Fibroblast of lung (primary cell): ENCODE measurements at places on chromosomes 5 and 9. TPM values are rescaled to one million over a fixed set of nuclear protein-coding genes. Genes with fewer than 3 reads are reported as not detected.

The PCDHGA6 gene
- 3.1 and 4.8 TPM in 2 replicates for total RNA-seq

The SHOC1 gene
- under 0.01 TPM in 2 replicates for total RNA-seq

The TMEM267 gene
- total RNA-seq = 16.9 and 24.3 TPM in 2 replicates

The CFAP77 gene
- total RNA-seq = 0.26 TPM in 1 of 2 replicates, not detected in the other

The CA9 gene
- 0.17 and 0.26 TPM in 2 replicates for total RNA-seq

GRCh38 chr5:134296213-134296612, 70.3 kb upstream of the PPP2CA start:
- no peak overlapping the region for H3K4me3 ChIP-seq
- no peak overlapping the region for H3K27ac ChIP-seq
- no peaks in the 10 kb centered on the region for H3K36me3 ChIP-seq
- H3K27me3 ChIP-seq = no peaks in the 10 kb centered on the region
- no peak for DNase-seq
- H3K4me1 ChIP-seq = no peaks in the 10 kb centered on the region

DNA sequence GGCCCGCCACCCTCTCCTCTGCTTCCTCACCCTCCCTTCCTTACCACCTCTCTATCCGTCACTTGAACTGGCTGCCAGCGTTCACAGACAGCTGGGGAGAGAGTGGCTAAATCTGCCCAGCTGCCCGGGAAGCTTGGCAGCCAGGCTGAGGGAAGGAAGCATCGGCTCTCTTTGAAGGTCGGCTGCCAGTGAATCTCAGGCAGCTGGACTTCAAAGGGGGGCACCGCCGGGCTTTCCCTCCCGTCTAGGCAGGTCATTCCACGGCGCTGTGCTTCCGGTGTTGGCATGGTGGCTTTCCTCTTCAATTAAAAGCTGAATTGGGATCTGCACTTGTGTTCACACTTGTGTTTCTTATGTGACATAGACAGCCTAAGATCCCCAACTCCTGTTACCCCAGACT, 174.0 kb downstream of the GDNF start:
- H3K36me3 ChIP-seq = no peaks in the 10 kb centered on the region
- H3K4me3 ChIP-seq = no peak overlapping the region
- peak; percentile 58 for DNase-seq
- H3K4me1 ChIP-seq = peaks cover 10% of the 10 kb centered on the region
- H3K27ac ChIP-seq = peak overlapping the region; percentile 3

- H3K27ac ChIP-seq = peak overlapping the region; percentile 72
- peak; percentile 90 for DNase-seq
- no peaks in the 10 kb centered on the region for H3K27me3 ChIP-seq
These were observed 90.4 kb downstream of the ZNF608 start for GRCh38 chr5:124655921-124656511.

DNA sequence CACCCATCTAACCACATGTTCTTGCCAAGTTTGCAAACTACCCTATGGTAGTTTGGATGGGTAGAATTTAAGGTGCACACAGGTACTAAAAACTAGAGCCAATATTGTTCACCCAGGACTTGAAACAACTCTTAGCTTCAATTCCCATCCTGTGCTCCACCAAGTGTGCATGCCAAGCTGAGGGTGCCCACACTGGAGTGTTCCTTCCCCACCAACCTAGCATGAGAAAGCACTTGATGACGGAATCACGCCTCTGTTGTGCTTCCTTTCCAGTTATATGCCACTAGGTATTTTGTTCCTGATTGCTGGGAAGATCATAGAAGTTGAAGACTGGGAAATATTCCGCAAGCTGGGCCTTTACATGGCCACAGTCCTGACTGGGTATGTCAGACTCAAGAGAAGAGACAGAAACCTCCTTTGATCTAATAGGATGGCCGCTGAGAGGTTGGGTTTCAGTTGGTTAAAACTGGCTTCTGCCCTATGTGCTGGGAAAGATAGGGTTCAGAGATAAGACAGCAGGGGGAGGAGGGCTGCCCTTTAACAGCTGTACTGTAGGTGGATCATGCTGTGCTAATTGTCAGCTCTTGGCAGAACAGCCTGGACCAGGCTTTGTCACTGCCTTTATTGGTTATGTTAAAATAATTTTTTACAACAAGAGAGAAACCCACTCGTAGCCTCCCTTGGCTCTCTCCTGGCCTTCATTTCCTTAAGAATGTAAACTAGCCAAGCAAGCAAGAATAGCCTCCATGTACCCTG, 83.5 kb downstream of the SLC1A1 start:
- H3K36me3 ChIP-seq = no peaks in the 10 kb centered on the region
- DNase-seq = no peak
- no peaks in the 10 kb centered on the region for H3K27me3 ChIP-seq
- no peak overlapping the region for H3K27ac ChIP-seq
- no peaks in the 10 kb centered on the region for H3K4me1 ChIP-seq
- no peak overlapping the region for H3K4me3 ChIP-seq

DNA sequence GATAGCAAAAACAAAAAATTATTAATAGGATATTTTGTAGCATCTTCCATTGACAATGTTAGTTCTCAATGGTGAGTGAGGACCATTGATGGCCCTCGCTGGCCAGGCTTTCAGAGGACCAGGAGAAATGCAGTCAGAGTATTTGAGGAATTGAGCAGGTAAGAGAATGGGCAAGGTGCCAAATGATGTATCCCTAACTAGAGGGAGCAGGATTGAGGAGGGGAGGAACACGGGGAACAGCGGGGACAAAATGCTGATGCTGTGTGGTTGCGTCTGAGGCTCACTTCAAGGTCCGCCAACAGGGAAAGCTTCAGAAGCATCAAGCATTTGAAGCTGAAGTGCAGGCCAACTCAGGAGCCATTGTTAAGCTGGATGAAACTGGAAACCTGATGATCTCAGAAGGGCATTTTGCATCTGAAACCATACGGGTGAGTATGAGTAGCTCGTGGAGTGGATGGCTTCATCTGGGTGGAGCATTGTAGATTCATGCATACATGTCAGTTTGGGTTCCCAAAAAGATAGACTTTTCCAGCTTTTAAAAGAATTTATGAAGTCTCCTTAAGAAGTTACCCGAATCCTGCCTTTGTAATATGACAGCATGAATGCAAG, 16.2 kb downstream of the SPTAN1 start:
- H3K27me3 ChIP-seq = no peaks in the 10 kb centered on the region
- no peak overlapping the region for H3K27ac ChIP-seq
- DNase-seq = peak; percentile 13
- no peak overlapping the region for H3K4me3 ChIP-seq

DNA sequence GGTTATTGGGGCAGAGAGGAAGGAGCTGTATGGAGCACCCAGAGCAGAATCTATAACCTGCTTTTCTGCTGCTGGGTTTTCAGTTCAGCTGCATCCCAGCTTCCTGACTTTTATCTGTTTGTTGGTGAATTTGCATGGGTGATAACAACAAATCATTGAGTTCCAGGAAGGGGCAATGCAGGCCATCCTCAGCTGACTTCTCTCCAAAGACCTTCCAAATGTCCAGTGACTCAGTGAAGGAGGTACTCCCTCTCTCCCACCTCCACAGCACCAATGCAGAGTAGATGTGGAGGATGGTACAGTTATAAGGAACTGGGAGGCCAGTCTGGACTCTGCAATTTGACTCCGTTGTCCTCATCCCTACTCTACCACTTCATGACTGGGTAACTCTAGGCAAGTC, 1.6 kb upstream of the TXN start:
- no peak overlapping the region for H3K27ac ChIP-seq
- no peak for DNase-seq
- no peak overlapping the region for H3K4me3 ChIP-seq
- H3K4me1 ChIP-seq = peaks cover 8% of the 10 kb centered on the region
- H3K27me3 ChIP-seq = no peaks in the 10 kb centered on the region

- peak; percentile 85 for DNase-seq
- no peaks in the 10 kb centered on the region for H3K36me3 ChIP-seq
- no peaks in the 10 kb centered on the region for H3K27me3 ChIP-seq
These were observed 12.8 kb upstream of the SRP19 start for GRCh38 chr5:112848116-112848811.

DNA sequence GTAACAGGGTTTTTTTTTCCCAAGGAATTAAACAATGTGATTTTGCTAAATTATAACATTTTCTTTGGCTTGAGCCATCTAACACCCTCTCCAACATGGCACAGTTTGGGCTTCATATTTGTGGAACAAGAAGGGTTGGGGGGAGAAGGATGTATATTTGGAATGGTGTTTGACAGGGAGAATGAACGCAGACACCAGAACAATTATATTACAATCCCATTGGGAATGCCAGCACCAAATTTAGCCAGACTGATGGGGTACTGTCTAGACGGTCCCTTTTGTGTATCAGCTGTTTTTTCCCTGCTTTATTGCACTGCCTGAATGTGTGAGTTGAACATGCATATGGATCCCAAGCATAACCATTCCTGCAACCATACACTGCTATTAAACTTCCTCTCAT, 130.9 kb upstream of the TMEM161B start:
- no peak overlapping the region for H3K4me3 ChIP-seq
- H3K27ac ChIP-seq = no peak overlapping the region
- H3K36me3 ChIP-seq = no peaks in the 10 kb centered on the region
- H3K4me1 ChIP-seq = no peaks in the 10 kb centered on the region

DNA sequence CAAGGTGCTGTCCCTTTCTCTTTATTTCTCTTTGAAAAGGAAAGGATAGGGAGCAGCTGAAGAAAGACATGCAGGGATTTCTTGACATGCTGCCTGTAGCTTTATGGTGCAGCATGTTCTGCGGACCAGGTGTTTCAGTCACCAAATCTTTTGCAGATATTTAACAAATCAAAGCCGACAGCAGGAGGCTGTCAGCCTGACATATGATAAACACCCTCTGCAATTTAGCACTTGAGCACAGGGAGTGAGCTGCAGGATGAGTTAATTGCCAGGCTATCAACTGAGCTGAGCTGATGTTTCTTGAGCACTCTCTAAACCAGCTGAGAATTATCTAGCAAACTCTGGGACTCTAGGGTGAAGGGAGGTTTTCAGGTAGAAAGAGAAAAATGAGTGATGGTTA, 212.8 kb upstream of the ATP10B start:
- DNase-seq = no peak
- H3K4me3 ChIP-seq = no peak overlapping the region
- no peak overlapping the region for H3K27ac ChIP-seq
- no peaks in the 10 kb centered on the region for H3K4me1 ChIP-seq

DNA sequence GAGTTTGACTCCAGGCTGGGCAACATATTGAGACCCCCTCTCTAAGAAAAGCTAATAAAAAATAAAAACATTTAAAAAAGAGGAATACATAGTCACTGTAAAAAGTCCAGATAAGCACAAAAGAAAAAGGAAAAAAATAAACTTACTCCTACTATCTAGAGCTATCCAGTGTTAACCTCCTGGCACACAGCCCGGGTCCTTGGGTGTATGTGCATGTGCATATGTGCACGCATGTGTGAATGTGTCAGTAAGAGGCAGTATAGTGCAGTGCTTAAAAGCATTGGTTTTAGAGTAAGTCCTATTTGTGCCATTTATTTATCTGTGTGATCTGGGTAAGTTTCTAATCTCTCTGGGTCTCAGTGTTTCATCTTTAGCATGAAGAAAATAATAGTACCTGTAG, 26.7 kb downstream of the FAM219A start:
- H3K36me3 ChIP-seq = no peaks in the 10 kb centered on the region
- no peak overlapping the region for H3K27ac ChIP-seq
- no peaks in the 10 kb centered on the region for H3K4me1 ChIP-seq
- DNase-seq = no peak
- no peak overlapping the region for H3K4me3 ChIP-seq
- H3K27me3 ChIP-seq = no peaks in the 10 kb centered on the region

DNA sequence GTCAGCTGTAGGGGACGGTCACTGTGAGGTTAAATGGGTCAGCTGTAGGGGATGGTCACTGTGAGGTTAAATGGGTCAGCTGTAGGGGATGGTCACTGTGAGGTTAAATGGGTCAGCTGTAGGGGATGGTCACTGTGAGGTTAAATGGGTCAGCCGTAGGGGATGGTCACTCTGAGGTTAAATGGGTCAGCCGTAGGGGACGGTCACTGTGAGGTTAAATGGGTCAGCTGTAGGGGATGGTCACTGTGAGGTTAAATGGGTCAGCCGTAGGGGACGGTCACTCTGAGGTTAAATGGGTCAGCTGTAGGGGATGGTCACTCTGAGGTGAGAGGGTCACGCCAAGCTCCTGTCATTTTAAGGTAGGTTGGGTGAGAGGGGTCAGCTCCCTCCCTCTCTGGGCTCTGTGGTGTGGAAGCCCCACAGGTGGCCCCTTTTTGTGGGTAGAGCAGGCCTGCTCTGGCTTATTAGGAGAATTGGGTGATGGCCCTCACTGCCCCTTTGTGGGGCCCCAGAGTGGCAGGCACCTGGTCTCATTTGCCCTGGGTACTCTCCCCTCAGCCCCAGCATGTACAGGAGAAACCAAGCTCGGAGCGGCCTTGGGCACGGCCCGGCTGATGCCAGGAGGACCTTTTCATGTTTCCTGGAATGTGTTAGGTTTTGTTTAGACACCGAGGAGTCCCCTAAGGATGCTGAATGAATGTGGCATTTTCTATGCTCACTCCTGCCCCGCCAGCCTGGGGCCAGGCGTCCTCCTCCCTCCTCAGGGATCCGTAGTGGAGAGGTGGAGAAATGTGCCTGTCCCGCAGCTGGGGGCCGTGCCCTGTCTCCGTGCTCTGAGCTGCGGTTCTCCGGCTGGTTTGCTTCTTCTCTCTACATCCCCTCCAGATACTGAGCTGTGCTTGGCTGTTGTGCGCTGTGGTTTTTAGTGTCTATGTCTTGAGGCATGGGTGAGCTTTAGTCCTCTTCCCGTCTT, 31.4 kb downstream of the AHRR start:
- no peaks in the 10 kb centered on the region for H3K4me1 ChIP-seq
- H3K27me3 ChIP-seq = no peaks in the 10 kb centered on the region
- no peak for DNase-seq
- peaks cover 12% of the 10 kb centered on the region for H3K36me3 ChIP-seq
- H3K27ac ChIP-seq = no peak overlapping the region

DNA sequence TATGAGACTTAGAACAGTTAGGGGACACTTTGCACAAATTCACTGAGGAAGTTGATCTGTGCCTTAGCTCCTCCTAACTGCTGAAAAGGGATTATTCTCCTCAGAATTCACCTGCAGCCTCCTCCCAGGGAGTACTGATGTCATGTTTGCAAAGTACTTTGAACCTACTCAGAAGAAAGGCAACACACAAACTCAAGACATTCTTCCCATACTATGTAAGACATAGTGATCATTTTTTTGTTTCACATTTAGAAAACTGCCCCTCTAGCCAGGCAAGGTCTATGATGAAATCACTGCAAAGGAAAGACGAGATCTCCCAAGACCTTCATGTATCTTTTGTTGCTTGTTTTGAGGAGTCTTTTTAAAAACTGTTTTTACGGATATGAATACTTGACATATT, 10.6 kb upstream of the VLDLR start:
- no peaks in the 10 kb centered on the region for H3K36me3 ChIP-seq
- H3K4me1 ChIP-seq = no peaks in the 10 kb centered on the region
- H3K27me3 ChIP-seq = no peaks in the 10 kb centered on the region
- peak; percentile 32 for DNase-seq
- no peak overlapping the region for H3K4me3 ChIP-seq

- H3K36me3 ChIP-seq = no peaks in the 10 kb centered on the region
- no peaks in the 10 kb centered on the region for H3K27me3 ChIP-seq
- H3K27ac ChIP-seq = no peak overlapping the region
- DNase-seq = no peak
- H3K4me1 ChIP-seq = no peaks in the 10 kb centered on the region
These were observed 38.3 kb downstream of the SLC6A3 start for GRCh38 chr5:1406681-1407640.
